Glutamatergic neuron (in vitro differentiated cells): ENCODE measurements at places on chromosomes 4 and X. TPM values are rescaled to one million over a fixed set of nuclear protein-coding genes. Genes with fewer than 3 reads are reported as not detected.

Gene FAM9B
- total RNA-seq, result not detected

Gene SOX3
- 0.71 TPM for total RNA-seq

Gene KCNE5
- 1.6 TPM for total RNA-seq

Gene CT47B1
- total RNA-seq, result not detected

Gene HDAC6
- total RNA-seq, result 264 TPM

Gene PPP3CA
- total RNA-seq, result 29.9 TPM

Gene SYTL4
- total RNA-seq, result 0.25 TPM

Gene SPIN2A
- total RNA-seq, result 1.5 TPM

Gene BMPR1B
- 2.4 TPM for total RNA-seq

Gene CWH43
- total RNA-seq, result not detected

Gene KLHL13
- total RNA-seq, result 46.9 TPM

Gene ZNF674
- 6.4 TPM for total RNA-seq

Gene AMTN
- total RNA-seq, result not detected

Gene ADH7
- total RNA-seq, result not detected

Gene CXCL10
- total RNA-seq, result not detected

Gene MAGEB3
- total RNA-seq, result not detected

Gene SPIN4
- total RNA-seq, result 5.5 TPM

Gene SPANXA2
- not detected for total RNA-seq

Gene BEX1
- total RNA-seq, result 140 TPM

Gene MAGEA4
- not detected for total RNA-seq

Gene HSFX2
- total RNA-seq, result 1.0 TPM

Gene CXCL3
- 0.74 TPM for total RNA-seq

Gene ERCC6L
- total RNA-seq, result 1.2 TPM

Gene H2BW2
- not detected for total RNA-seq

Gene ADRA2C
- total RNA-seq, result 4.8 TPM

Gene NHSL2
- 7.3 TPM for total RNA-seq

Gene MAD2L1
- 13.7 TPM for total RNA-seq

Gene TBC1D8B
- total RNA-seq, result 4.6 TPM

Gene DGKK
- total RNA-seq, result not detected

Gene IL2
- not detected for total RNA-seq

Gene PCDH10
- total RNA-seq, result 1.7 TPM
